Fibroblast of lung (primary cell): ENCODE measurements at places on chromosomes 7 and 10.

GRCh38 chr10:109239371-109239770, 683.9 kb downstream of the XPNPEP1 start:
- DNase-seq: no peak

DNA sequence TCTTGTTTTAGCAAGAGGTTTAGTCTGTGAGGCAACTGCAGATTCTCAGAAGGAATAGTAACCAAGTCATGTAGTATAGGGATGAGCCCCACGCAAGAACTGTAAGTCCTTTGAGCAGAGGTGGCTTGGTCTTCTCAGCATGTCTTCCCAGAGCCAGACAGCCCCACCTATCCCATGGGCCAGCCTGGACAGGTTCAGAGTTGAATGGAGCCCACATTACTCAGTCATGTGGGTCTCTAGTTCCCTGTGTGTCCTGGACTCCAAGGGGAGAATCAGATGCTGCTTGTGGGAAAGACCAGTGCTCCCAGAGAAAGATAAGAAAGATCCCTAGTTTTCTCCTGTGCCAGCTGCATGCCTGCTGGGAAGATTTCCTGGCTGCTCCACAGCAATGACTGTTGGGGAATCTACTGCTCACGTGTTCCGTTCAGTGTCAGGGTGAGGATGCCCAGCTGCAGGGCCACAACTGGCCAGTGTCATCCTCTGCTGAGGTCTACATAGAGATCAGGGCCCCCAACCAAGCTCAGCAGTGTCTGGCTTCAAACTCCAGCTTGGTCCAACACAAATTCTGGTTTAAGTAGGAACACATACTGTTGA, 66.9 kb upstream of the UNC5B start:
- no peak for DNase-seq

DNA sequence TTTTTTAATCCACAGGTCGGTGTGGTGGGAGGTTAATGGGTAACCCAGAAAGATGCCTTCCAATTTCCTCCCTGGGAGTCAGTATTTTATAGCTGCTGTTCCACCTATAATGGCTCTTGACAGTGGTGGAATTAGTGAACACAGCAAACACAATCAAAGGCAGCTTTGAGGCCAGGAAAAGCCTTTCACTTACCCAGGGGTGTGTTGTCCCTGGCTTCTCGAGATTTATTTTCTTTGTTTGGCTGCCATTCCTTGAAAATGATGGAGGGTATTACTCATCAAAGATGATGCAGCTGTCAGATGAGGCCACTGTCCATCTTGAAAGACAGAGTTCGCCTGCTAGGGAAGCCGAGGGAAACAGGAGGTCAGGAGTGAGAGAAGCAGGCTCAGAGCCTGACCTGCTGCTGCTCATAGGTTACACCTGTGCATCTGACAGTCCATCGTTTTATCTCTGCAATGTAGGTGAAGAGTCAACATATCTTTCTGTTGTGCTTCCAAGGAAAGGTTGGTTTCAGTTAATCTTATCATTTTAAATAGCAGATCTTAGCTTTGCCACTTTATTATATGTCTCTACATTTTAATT, 221.6 kb downstream of the XPNPEP1 start:
- DNase-seq: no peak

DNA sequence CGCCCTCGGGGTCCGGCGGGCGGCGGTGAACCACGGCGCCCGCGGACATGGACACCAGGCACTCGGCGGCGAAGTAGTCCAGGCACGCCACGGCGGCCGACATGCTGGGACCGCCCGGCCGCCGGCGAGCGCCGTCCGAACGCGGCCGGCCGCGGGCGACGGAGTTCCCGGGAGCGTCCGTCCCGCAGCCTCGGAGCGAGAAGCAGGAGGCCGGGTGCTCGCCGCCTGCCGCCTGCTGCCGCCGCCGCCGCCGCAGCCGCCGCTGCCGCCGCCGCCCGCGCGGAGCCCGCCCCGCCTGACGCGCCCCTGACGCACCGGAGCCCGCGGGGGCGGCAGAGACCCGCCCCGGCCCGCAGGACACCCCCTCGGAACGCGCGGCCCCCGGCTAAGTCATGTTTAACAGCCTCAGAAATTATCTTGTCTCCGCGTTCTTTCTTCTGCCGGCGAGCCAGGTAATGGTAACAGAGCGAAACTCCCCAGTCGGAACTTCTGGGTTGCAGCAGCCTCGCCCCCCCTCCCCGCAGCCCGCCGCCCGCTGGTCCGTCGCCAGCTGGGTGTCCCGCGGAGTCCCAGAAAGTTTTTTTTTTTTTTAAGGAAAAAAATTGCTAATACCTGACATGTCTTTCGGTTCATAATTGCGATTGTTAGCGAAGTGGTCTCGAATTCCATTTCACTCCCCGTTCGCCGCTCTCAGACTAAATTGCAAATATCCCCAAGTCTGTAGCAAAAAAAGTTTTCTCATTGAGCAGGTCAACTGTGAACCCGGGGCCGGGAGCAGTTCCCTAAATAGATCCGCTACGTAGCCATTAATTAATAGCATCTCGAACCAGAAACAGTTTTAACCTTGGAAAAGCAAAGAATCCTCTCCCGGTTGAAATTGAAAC, at the start of gene KLF14:
KLF14 (minus strand) TSS at position 277 of the 884 bp plus-strand sequence; CDS start at position 103, 174 bp downstream.
- peak; percentile 23 for DNase-seq
